ENCODE measurements at places on chromosomes 4 and X.

- DNase-seq = no peak
These were observed 10.8 kb upstream of the KLKB1 start for GRCh38 chr4:186216465-186217024.

DNA sequence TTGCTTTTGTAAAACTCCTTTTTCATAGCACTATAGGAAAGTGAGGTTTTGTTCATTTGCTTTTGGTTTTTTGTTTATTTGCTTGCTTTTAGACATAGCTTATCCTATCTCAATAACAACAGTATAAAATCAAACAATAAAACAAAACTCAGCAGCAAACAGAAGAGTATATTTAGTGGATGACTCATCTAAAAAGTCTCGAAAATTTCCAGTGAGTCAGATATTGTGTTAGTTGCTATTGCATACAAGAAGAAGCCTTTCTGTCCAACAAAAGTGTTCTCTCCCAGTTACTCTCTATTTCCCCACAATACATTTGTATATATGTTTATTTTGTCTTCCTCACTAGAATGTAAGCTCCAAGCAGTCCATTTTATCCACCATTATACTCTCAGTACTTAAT is 36.0 kb upstream of the NPNT start:
- no peak for DNase-seq

GRCh38 chr4:80948995-80949394 is 81.5 kb upstream of the BMP3 start:
- DNase-seq = no peak

DNA sequence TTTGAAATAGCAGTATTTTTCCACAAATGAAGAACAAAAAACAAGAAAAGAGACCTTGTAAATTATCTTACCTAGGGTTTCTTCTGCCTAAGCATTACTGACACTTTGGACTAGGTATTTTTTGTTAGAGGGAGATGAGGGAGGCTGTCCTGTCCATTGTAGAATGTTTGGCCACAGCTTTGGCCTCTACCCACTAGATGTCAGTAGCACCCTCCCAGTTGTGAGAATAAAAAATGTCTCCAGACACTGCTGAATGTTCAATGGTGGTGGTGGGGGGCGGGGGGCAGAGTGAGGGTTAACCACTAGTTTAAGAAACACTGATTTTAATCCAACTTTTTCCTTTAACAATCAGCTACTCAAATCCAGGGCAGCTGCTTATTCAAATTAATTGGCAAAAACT is 25.8 kb downstream of the OTUD4 start:
- no peak for DNase-seq

GRCh38 chr4:17565846-17566245 is 11.2 kb upstream of the LAP3 start:
- no peak for DNase-seq

GRCh38 chrX:39613482-39613995 is 484.2 kb downstream of the BCOR start:
- no peak for DNase-seq

DNA sequence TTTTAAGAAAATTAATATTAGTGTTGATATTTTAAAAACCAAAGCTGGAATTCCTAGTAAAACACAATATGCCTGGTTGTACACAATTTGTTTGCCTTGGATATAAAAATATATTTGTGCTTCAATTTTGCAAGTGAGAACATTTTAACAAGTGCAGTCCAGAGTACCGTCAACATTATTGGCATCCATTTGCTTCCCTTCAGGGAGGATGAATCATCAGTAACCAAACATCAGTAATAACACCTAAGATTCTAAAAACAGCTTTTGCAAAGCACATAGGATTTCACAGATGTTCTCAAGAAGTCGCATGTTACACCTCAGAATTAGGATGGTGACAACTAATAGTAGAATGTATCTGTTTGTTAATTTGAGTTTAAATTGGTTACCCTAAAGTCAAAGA is 262.6 kb upstream of the BMP3 start:
- no peak for DNase-seq

- DNase-seq = no peak
These were observed 207.5 kb upstream of the FTHL17 start for GRCh38 chrX:31279359-31279758.

Measured in activated T-cell treated with anti-CD3 and anti-CD28 coated beads, Interleukin-2, amount 50 U/mL, for 72 hours (primary cell).